ENCODE measurements at places on chromosomes 12 and 14. TPM values are rescaled to one million over a fixed set of nuclear protein-coding genes. Genes with fewer than 3 reads are reported as not detected.

Gene DIO2
- total RNA-seq: 0.10 TPM

Gene RTN1
- total RNA-seq: 0.57 TPM

DNA sequence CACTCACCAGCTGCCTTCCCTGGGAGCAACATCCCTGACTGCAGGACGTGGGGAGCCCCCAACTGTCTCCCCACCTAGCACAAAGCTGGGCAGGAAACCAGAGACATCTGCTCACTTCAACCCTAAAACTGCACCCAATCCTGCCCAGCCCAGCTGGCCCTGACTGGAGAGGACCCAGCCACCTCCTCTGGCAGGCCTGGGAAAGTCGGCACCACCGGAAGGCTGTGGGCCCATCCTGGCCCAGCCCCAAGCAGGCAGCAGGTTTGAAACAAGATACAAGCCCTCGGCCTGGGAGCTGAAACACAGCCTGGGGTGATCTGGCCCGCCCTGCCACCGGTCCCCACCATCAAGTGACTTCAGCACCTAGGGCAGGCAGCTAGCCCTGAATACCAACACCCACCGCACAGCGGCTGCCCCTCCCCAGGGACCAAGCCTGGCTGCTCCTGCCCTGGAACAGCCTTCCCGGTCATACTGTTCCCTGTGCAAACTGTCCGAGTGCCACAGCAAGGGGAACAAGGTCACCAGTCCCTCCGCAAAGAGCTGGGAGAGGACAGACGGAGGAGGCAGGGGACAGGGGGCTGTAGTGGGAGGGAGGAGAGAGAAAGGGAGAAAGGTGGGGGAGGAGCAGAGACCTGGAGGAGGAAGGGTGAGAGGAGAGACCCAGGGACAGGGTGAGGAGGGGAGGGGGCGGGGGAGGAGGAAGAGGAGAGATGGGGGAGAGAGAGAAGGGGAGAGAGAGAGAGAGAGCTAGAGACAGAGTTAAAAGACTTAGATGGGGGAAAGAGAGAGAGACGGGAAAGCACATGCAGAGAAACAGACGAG is 115.7 kb downstream of the RFLNA start:
- H3K27ac ChIP-seq: no peak overlapping the region
- no peaks in the 10 kb centered on the region for H3K4me1 ChIP-seq
- no peaks in the 10 kb centered on the region for H3K27me3 ChIP-seq
- H3K36me3 ChIP-seq: no peaks in the 10 kb centered on the region

GRCh38 chr14:44279357-44279756 is 227.7 kb downstream of the FSCB start:
- H3K4me3 ChIP-seq: no peak overlapping the region
- H3K27ac ChIP-seq: no peak overlapping the region
- H3K27me3 ChIP-seq: no peaks in the 10 kb centered on the region
- H3K36me3 ChIP-seq: no peaks in the 10 kb centered on the region
- H3K4me1 ChIP-seq: no peaks in the 10 kb centered on the region

GRCh38 chr14:89367779-89368120 is 49.3 kb downstream of the FOXN3 start:
- no peaks in the 10 kb centered on the region for H3K4me1 ChIP-seq
- H3K27ac ChIP-seq: no peak overlapping the region
- H3K36me3 ChIP-seq: no peaks in the 10 kb centered on the region
- no peak overlapping the region for H3K4me3 ChIP-seq

- DNase-seq: no peak
- H3K4me3 ChIP-seq: no peak overlapping the region
- peaks cover 12% of the 10 kb centered on the region for H3K4me1 ChIP-seq
- no peak overlapping the region for H3K27ac ChIP-seq
These were observed 75.1 kb downstream of the FERMT2 start for GRCh38 chr14:52875707-52876106.

All from HCT116 (cell line).